ENCODE measurements at places on chromosomes 16 and 17.
A peak's percentile ranks its signal among the peaks of the same experiment; 100 is the strongest.

DNA sequence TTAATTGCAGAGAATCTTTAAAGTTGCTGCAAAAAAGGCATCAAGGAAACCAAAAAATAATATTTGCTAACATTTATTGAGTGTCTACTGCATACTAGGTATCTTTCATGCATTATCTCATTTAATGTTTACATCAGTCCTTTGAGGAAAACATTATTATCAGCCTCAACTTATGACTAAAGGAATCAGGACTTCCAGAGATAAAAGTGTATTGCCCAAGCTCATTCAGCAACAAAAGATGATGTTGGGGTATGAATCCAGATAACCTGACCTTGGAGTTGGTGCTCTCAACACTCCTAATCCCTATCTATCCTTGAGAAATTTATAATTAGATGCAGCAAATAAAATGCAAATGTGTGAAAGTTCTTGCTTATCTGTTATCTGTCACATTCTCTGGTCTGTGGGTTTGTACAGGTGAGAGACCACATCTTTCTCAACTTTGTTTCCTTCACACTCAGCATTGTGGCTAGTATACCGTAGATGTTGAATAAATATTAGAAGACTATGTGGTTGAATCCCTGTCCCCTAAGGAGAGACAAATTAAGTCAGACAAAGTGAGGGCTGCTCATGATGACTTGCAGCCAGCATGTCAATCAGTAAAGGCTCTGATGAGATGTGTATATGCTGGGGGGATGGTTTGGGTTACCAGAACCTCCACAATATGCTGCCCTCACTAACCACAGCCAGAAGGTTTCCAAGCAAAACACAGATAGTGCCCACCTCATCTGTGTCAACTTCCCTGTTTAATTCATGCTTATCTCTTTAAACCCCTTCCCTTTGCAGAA lies 82.6 kb downstream of the NOG start:
- DNase-seq: no peak

DNA sequence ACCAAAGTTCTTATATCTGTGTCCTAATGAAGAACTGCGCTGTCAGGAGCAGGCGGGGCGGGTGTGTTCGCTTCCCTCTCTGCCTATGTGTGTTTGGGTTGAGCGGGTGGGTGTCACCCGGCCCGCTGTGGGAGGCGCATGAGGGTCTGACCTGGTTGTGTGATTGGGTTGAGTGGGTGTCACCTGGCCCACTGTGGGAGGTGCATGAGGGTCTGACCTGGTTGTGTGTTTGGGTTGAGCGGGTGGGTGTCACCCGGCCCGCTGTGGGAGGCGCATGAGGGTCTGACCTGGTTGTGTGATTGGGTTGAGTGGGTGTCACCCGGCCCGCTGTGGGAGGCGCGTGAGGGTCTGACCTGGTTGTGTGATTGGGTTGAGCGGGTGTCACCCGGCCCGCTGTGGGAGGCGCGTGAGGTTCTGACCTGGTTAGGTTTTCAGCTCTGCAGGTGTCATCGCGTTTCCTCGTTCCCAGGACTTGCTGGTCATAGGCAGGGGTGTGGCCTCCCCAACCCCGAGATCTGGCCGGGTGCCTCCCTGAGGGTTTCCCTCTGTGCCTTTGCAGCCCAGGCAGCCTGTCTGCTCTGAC lies 69.6 kb upstream of the ZNF750 start:
- DNase-seq: no peak

GRCh38 chr16:69581297-69581696 lies 15.5 kb downstream of the NFAT5 start:
- DNase-seq: no peak

- no peak for DNase-seq
These were observed 56.9 kb upstream of the RBFOX3 start for GRCh38 chr17:79667746-79668145.

GRCh38 chr16:86584726-86585721 lies 6.7 kb downstream of the FOXL1 start:
- no peak for DNase-seq

DNA sequence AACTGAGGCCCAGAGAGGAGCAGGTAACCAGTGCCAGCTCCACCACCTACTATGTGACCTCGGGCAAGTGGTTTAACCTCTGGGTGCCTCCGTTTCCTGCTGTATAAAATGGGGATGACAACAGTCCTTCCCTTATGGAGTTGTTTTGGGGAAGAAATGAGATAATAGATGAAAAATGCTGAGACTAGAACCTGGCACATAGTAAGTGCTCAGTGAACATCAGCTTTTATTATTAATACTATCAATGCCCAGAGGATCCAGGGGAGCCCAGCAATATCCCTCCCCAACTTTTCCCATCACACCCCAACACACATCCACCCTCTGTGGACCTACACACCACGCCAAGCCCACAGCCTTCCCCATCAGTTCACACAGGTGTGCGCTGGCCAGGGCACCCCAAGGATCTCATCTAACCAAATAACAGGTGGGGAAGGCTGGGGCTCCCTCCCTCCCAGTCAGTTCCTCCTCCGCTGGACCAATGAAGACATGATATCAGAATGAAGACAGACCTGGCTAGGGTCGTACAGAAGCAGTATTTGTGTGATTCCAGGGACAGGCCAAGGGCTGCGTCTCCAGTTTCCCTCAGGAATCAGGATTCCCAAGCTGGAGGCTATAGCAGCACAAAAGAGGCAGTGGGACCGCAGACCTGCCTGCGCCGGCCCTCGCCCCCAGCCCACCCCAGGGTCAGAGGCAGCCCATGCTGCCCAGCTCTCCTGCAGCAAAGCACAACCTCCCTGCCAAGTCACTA lies 1.8 kb downstream of the ATP2A3 start:
- DNase-seq: no peak

GRCh38 chr17:33199571-33200510 lies 93.3 kb downstream of the ASIC2 start:
- no peak for DNase-seq

DNA sequence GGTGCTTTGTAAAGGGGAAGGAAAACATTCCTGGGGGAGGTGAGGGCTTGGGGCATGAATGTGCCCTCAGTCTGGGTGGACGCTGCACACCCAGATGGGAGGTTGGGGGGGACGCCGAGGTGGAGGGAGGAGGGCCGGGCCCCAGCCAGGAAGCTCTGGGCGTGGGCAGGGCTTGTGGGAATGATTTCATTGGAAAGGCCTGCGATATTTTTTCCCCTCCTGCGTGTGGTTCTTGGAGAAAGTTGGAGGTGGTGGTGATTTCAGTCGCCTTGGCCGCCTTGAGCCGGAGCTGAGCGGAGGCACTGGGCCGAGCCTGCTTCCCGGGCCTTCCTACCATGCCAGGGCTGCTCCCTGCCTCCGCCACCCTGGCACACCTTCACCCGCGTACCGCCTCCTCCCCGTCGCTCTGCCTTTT lies 26.4 kb upstream of the CLEC18A start:
- no peak for DNase-seq

- no peak for DNase-seq
These were observed at the start of gene NTN3 for GRCh38 chr16:2471016-2471652. NTN3 (plus strand) TSS chr16:2471297; CDS start chr16:2471702, 405 bp downstream.

DNA sequence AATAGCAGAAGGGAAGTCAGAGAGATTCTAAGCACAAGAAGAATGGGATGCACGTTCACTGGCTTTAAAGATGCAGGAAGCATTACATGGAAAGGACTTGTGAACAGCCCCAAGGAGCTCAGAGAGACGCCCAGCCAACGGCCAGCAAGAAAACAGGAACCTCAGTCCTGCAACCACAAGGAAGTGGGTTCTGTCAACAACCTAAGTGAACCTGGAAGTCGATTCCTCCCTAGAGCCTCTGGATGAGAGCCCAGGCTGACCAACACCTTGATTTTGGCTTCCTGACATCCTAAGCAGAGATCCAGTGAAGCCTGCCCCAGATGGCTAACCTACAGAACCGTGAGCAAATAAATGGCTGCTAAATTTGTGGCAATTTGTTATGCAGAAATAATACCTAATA lies 24.5 kb downstream of the GPR142 start:
- DNase-seq: no peak

DNA sequence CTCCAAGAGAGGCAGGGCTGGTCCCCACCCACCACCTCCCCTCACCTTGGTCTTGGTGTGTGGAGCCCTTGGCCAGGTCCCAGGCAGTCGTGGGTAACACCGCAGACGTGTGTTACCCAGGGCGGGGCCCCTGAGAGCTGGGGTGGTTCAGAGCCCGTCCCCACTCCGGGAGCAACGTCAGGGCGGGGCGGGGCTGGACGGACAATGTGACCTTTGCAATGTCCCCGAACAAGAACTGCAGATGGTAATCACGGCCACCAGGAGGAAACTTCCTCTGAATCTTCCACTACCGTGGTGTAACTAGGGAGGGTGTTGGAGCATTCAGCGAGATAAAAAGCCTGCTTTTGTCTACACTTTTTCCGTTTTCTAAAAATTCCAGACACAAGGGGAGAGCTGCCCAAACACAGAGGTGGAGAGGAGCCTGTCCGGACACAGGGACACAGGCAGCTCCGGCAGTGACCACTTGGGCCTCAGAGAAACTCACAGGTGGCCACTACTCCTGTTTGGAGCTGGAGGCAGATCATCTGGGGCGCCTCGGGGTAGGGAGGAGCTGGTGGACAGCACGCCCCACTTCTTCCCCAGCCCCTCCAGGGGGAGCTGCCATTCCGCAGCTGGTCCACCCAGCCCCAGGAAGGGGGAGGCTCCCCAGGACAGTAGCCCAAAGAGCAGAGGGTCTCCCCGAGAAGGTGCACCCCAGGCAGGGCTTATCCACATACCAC lies 14.2 kb upstream of the SLC38A10 start:
- DNase-seq: no peak

- DNase-seq: no peak
These were observed 425.4 kb upstream of the PSMD7 start for GRCh38 chr16:73871088-73871733.

DNA sequence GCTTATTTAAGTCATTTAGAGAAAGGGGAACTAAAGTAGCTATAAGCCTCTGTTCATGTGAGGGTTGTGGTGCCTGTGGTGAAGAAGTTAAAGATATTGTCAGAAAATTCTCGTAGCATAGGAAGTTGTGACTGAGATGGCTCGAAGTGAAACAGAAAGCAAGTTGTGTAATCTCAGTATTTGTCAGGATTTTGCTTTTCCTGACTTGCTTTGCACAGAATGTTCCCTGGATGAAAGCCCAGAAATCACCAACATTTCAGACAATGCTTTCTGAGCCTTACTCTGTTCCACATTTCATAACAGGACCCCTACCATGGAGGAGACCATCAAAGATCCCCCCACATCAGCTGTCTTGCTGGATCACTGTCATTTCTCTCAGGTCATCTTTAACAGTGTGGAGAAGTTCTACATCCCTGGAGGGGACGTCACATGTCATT lies 10.6 kb downstream of the CALCOCO2 start:
- no peak for DNase-seq

DNA sequence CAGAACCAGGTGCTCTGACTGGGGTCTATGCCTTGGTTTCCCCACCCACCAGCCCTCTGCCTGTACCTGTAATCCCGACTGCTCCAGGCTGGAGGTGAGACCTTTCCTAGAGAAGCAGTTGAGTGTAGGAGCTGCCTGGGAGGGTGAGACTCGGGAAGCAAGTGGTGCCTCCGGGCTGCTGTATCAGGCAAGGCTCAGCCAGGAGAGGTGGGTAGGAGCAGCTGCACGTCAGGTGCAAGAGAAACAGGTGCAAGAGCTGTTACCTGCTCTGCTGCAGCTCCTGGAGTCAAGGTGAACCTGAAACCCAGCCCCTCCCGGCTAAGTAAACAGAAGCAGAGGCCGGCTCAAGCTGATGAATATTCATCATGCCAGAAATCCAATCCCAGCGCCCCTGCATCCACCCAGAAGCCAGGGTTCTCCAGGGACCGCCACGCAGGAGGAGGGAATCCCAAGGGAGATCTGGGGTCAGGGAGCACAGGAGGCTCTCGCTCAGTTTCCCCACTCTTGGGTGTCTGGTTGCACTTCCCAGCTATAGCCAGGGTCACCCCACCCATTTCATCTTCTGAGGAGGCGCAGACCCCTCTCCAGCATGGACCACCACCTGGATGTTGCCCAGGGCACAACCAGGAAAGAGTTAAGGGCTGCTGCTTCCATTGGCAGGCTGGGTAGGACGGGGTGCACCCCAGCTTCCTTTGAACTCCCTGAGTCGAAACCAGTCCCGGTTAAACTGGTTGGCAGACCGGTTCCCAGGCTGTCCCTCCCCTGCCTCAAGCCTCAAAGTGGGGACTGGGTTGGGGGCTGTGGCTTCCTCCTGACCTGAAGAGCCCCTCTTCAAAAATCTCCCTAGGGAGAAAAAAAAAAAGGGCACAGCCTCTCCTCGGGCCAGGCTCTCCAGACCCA lies at the start of gene PRR15L:
TSS of gene PRR15L (minus strand) at position 293 of the 900 bp plus-strand sequence. CDS start 4,649 bp downstream, outside the sequence.
- no peak for DNase-seq

- no peak for DNase-seq
These were observed 32.2 kb upstream of the ABCA3 start for GRCh38 chr16:2372684-2373083.

DNA sequence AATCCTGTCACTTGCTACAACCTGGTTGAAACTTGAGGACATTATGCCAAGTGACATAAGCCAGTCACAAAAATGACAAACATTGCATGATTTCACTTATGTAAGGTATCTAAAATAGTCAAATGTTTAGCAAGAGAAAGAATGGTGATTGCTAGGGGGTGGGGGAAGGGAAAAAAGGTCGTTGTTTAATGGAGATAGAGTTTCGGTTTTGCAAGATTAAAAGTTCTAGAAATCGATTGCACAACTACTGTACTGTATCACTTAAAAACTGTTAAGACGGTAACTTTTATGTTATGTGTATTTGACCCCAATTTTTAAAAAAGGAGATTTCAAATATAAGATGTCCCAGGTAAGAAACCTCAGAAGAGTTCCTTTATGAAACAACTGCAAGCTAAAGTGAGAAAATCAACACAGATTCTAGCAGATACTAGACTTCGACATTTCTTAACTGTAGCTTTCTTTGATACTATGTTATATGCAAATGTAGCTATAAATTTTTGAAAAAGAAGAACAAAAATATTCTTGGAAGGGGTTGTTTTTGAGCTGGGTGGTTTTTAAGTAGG lies 5.9 kb downstream of the MEOX1 start:
- DNase-seq: no peak

- DNase-seq: no peak
These were observed 6.1 kb downstream of the DRG2 start for GRCh38 chr17:18093616-18094408.

DNA sequence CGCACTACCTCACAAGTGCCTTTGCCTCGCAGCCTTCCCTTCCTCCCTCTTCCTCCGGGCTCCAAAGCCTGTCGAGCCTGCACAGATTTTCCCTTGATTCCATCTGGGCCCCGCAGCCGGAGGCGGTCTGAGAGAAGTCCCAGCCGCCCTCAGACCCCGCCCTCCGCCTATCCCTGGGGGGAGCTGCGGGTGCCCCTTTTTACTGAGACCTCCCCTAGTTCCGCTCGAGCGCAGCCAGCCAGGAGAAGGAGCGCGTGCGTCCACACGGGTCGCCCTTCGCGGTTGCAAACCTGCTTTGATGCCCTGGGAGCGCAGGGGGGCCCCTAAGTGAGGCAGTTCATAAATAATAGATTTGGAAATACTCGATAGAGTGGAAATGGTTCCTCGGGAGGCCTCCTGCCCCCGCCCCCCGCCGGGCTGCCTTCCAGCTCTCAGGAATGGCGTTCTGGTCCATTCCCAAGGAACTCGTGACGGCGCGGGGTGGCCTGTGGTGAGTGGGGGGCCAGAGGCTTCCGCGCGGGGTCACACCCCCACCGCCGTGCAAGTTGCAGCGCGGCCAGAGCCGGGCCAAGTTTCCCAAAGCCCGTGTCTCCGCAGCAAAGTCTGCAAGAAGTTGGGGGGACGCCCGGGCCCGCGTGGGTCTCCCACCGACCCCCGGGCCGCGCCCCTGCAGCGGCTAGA lies 610 bp downstream of the C16orf74 start:
- no peak for DNase-seq

GRCh38 chr17:76036497-76037261 lies 9.6 kb upstream of the EVPL start:
- no peak for DNase-seq

- DNase-seq: peak; percentile 46
These were observed 17.5 kb downstream of the SBK1 start for GRCh38 chr16:28309811-28310311.

GRCh38 chr17:14308965-14309879 lies 8.3 kb downstream of the HS3ST3B1 start:
- peak; percentile 89 for DNase-seq
